ENCODE measurements at places on chromosomes 2 and 18.

DNA sequence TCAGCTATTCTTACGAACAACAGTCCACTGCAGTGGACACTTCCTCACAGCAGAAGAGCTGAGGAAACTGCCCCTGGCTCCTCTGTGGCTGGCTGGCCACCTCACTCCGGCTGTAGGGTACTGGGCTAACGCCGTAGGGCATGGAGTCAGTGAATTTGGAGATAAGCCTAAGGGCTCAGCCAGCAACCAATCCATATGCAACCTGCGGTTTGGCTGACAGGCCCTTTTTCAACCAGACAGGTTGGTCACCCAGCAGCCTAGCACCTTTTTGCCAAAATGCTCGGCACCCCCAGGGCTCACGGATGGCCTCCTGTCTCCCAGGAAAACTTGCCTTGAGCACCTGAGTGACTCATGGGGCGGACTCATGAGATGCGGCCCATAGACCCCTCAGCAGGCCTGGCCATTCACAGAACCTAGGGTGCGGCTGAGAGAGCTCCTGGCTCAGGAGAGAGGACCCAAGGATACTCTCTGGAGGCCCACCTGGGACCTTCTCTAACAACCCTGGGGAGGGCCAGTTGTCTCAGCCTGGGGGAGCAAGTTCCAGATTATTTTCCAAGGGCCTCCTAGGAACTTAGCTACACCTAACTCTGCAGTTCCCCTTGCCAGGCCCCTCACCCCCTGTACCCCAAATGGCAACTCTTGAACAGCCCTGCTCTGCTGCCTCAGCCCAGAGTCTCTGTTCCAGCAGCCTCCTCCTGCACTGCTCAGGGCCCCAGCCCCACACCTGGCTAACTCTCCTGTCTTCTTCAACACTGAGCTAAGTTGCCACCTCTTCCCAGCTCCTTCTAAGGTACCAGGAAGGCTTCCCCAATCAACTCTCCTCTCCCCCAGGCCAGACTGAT, 252.1 kb downstream of the CYP26B1 start:
- DNase-seq, result no peak

DNA sequence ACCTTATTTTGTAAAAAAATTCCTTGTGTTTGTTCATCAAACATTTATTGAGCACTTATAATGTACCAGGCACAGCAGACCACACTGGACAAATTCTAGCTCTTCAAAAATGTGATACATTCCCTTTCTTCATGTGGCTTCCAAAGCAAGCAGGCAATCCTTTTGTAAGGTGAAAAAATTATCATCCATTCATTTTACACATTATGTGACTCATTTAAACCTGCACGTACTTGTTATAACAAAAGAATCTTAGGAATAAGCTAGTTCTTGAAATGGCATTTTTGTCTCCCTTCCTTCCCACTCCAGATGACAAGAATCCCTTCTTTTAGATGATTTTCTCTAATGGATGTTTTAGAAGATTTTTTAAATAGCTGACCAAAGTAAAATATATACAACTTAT, 104.6 kb downstream of the KLF7 start:
- DNase-seq, result no peak

DNA sequence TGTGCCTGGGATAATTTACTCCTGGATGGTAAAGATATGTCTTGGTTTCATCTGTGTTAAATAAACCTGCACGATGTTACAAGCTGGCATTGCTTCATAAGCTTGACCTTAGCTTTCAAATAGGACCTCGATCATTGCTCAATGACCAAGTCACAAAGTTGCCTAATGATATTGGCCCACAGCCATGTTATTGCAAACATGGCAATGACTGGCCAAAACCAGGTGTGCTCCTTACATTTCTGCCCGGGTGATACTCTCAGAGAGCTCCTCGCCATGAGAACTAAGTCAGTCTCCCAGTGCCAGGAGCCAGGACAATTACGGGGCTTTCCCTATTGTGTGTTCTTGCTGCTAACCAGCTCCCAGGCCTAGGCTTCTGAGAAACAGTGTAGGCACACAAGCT, 72.5 kb upstream of the CYP1B1 start:
- no peak for DNase-seq

- no peak for DNase-seq
Measured at GRCh38 chr2:134258684-134259388, 5.0 kb downstream of the MGAT5 start.

GRCh38 chr2:3107567-3107966, 270.1 kb downstream of the EIPR1 start:
- peak; percentile 30 for DNase-seq

GRCh38 chr18:58616446-58616845, 12.4 kb downstream of the ALPK2 start:
- no peak for DNase-seq

GRCh38 chr2:26075173-26075572, 41.3 kb downstream of the RAB10 start:
- DNase-seq, result no peak

DNA sequence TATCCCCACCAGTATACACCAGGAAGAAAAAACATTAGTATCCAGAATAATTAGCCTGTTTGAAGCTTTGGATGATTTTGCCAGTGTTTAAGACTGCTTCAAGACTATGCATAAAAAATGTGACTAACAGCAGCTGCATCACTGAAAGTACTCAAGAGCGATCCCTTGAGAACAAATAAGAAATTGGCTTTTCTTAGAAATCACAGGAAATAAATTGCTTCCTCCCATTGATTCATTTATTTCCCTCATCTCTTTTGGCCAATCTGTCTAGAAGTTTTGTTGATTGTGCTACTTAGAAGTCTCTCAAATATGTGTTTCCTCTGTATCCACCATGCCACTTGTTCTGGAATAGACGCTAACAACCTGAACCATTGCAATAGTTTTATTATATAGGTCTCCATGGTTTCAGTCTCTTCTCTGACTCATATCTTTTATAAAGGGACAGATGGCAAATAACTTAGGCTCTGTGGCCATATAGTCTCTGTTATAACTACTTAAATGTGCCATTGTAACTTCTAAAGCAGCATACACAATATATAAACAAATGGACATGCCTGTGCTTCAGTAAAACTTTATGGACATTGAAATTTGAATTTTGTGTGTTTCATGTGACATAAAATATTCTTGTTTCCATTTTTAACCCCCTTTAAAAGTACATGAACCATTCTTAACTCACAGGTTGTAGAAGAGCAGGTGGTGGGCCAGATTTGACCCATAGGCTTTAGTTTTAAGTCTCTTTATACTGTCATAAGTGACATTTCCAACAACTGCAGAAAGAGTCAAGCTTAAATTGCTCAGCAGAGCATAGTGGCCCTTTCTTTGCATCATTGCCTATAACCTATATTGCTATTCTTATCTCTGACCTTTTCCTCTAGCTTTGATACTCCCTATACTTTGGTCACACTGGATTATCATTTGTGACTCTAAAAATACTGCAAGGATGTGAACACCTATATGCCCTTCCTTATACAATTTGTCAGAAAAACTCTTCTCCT, 123.9 kb downstream of the MC4R start:
- DNase-seq, result no peak

GRCh38 chr18:8081872-8082553, 514.9 kb downstream of the PTPRM start:
- no peak for DNase-seq
